Epithelial cell of prostate (primary cell): ENCODE measurements at places on chromosomes 2 and 18.

- DNase-seq = no peak
Observed at GRCh38 chr18:407626-408224, 92.8 kb downstream of the COLEC12 start.

DNA sequence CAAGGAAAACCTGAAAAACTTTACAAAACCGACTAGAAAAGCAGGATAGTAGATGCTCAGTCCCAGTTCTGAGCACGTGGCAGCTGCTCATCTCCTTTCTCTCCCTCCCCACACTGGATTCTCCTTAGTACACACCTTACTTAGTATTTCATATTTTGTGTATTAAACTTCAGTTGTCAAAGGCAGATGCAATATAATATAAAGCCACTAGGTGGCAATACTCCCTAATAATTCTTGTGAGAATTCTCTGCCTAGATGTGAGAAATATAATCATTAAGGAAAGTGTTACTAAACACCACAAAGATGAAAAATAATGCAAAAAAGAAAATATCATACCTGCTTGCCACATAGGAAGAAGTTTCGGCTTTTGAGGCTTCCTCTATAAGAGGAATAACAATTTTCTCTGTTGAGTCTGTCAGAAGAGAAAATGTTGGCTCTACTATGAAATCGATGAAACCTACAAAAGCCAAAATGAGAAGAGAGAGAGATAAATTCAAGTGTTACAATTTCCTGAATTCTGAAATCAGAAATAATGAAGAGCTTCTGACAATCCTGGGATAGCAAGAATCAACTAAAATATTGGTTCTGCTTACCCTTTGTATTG is 200.6 kb downstream of the PPP1R1C start:
- no peak for DNase-seq

DNA sequence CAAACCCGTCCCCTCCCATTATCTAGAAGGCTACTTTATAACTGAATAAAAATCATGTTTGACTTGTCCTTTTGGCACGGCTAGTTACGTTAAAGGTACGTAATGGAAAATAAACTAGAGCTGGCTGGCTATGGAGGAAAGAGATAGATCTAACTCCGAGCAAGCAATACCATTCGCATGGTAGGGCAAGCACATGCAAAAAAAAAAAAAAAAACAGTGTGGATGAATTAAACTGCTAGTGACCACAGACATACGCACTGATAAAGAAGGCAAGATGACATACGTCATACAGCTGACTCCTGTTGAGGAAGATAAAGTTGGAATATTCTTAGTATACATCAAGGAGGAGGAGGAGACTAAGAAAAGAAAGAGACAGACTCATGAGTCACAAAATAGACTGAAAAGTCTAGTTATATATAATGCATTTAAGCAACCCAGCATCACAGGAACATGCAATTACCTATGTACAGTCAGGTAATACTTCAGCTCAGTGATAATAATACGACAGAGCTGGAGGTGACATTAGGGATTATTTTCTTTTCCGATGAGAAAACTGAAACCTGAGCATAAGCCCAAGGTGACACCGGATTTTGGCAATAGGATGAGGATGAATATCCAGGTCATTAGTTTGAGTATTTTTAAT is 37.9 kb upstream of the NARS1 start:
- DNase-seq = no peak

- no peak for DNase-seq
Observed at GRCh38 chr2:54539683-54540082, 83.6 kb downstream of the SPTBN1 start.

- DNase-seq = no peak
Observed at GRCh38 chr2:12282780-12283695, 433.7 kb upstream of the TRIB2 start.

DNA sequence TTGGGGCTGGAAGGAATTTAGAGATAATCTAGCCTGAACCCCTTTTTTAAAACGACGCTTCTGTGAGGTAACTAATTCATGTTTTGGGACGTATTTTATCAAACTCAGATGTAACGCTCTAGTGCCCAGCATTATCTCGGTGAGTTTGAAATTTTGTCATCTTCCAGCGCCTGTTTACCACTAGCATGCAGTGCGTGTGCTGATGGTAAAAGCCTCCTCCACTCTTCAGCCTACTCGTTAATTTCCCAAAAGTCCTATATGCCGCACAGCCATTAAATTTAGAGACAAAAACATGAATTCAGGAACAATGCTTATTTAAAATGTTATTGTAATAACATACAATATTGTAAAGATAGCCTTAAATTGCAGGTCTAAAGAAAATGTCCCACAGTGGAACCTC is 2.8 kb downstream of the ZCCHC2 start:
- no peak for DNase-seq

DNA sequence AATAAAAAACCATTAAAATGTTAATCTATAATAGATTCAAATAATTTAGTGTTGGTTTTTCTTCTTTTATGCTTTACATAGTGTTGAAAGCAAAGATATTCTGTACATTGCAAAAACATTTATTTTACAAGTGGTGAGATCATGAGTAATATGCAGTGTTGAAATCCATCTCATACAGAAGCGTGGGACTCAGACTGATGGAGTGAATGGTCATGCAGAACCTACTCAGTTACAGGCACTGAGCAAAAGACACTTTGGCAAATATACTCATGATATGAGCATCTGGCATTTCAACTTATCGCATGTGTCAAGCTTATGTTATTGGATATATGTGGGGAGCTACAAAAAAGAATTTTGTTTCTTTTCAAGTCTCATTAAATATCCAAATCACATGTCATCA is 620.2 kb upstream of the NETO1 start:
- DNase-seq = no peak

DNA sequence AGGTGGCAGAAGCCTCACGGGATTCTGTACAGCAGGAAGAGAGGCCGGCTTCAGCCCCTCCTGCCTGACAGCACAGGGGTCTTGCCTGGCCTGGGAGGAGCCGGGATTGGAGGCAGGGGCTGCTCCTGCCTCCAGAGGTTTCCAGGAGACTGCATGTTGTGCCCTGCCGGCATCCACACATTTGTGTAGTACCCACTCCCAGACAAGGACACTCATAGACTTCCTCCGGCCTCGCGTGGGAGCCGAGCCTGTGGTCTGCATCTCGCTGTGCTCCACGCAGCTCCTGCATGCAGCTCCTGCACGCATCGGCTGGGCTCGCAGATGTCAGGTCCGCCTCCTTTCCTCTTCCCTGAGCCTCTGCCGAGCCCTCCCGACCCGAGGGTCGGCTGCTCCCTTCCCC is 34.7 kb downstream of the TPO start:
- no peak for DNase-seq

GRCh38 chr18:10139783-10140410 is 226.1 kb downstream of the VAPA start:
- DNase-seq = peak; percentile 24

DNA sequence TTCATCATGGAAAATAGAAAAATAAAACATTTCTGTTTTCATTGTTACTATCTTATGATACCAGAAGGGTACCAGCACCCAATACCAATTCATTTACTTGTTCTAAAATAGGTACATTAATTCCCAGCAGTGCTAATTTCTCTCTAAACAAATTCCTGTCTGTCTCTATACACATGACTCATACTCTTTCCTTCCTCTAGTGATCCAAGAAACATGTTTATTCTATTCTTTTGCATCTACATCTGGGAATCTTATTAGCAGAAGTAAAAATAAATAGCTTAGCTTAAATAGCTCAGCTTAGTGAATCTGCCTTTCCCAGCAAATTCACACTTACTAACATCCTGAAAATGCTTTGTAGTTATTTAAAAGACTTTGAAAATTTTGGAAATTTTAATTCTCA is 84.5 kb upstream of the MAPRE2 start:
- DNase-seq = no peak

- DNase-seq = no peak
Observed at GRCh38 chr2:64839844-64840243, 149.4 kb upstream of the SLC1A4 start.

GRCh38 chr2:232292395-232293154 is 86.0 kb upstream of the ALPP start:
- DNase-seq = no peak

GRCh38 chr18:10953672-10954071 is 195.7 kb downstream of the PIEZO2 start:
- DNase-seq = no peak

GRCh38 chr18:71433373-71433772 is 1110.8 kb downstream of the CBLN2 start:
- no peak for DNase-seq

DNA sequence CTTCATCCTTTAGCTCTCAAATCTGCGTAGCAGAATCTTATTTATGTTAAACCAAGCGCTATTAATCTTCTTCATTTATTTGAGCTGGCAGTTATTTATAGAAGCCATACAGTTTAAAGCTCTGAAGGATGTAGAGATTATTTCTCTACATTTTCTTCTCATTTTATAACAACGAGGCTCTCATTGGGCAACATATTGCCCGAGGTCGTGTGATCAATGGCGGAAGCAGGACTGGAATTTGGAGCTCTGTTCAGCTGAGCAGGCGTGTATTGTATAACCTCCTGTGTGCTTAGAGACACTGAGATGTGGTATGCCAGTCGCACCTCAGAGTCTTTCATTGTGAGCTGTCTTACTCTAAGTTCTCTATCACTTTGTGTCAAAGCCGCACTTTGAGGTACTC is 17.5 kb upstream of the DRC1 start:
- DNase-seq = no peak

- no peak for DNase-seq
Observed at GRCh38 chr2:41597680-41598079, 450.1 kb upstream of the PKDCC start.

- no peak for DNase-seq
Observed at GRCh38 chr2:42196403-42197267, 27.5 kb downstream of the EML4 start.

GRCh38 chr18:41034413-41034812 is 920.6 kb upstream of the PIK3C3 start:
- DNase-seq = no peak

DNA sequence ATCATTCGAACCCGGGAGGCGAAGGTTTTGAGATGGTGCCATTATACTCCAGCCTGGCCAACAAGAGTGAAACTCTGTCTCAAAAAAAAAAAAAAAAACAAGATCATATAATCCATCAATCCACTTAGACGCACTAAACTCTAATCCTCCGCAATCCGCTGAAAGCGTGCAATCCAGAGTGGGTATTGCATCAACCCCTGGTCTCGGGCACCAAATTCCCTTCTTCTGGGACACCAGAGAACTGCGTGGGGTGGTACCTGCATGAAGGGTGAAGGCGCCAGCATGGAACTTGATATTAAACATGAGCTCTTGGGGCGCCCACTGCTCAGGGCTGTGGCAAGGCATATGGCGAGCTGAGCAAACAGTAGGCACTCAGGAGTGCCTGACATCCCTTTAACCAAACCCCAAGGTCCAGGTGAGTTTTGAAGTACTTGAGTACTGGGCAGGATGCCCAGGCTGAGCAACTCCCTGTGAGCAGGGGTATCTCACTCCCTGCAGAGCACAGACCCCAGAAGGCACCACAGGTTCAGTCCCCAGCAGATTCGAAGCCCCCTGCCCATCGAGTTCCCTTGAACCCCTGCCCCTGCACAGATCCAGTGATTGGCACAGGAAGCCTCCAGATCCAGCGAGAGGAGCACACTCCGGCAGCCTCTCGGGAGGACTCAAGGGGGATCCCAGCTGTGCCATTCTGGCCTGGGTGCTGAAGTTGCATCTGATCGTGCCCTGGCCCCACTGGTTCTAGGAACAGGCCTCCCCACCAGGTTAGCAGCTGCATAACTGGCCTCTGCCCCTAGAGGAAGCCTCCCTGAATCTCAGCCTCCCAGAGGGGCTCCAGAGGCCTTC is 8.0 kb downstream of the ALPI start:
- no peak for DNase-seq

GRCh38 chr2:237692601-237693290 is 65.4 kb downstream of the LRRFIP1 start:
- DNase-seq = no peak

- no peak for DNase-seq
Observed at GRCh38 chr2:6590442-6590841, 275.3 kb downstream of the CMPK2 start.

DNA sequence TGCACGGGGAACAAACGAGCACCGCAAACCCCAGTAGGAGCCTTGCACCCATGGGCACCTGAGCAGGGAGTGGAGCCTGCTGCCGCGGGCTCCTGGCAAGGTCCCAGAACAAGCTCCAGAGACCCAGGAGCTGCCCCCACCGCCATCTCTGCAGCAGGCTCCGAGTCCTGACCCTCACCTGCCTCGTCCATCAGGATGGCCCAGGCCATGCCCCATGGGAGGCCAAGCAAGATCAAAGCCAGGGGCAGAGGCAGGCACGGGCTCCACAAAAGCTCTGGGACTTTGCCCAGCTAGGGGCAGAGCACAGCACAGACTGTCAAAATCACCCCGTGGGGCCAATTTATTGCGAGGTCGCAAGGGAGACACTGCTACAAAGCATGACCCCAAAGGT is 43.6 kb downstream of the GPC1 start:
- DNase-seq = no peak

DNA sequence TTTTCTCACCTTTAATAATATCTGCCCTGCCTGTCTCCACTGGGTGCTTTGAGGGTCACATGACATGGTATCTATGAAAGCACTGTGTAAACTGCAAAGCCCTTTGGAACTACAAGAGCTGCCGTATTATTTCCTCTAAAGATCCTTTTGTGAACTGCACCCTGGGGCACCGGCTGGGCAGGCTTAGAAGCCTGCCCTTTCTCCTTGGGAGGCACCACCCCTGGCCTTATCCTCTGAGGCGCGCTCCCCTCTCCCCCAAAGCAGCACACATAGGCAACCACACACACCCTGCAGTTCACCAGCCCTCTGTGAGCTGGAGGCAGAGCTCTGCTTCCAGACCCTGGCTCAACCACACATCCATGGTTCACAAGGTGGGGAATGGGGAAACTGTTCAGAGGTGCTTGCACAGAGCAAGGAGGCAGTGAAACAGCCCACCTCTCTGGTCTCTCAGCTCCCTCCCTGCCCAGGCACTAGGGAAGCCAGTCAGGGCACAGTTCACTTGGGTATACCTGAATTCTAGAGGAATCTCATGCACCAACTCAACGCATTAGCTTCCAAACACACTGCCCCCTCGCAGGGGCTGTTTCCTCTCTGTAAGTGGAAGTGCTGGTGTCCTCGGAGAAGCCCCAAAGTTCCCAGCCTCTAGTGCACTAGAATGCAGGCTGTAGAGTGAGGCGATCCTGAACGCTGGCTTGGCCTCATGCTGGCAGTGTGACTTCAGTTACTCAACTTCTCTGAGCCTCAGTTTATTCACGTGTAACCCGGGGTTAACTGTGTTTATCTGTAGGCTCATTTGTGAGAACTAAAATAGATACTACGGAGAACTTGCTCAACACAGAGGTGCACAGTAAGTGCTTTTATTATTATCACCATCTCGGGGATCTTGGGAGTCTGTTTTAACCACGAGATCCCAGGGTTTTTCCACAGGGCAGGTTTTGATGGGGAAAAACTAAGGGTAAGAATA is 11.0 kb downstream of the SIGLEC15 start:
- DNase-seq = no peak
